ENCODE measurements at places on chromosomes 16 and 17.

GRCh38 chr17:56774650-56775049 lies 59.1 kb downstream of the C17orf67 start:
- no peak for DNase-seq

DNA sequence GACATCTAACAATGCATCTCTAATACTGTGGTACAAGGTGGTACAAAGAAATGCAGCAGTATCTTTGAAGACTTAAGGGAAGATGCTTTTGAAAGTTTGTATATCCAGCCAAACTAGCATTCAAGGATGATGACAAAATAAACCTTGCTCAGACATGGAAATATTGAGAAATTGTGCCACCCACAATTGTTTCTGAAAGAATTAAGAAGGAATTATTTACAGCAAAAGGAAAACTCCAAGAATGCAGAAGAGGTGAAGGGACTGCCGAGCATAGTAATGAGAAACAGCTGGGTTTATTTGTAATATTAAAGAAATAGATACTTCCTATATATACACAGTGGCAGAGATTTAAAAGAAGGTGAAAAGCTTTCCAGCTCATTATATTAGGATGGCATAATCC lies 29.5 kb downstream of the PMFBP1 start:
- DNase-seq: no peak

DNA sequence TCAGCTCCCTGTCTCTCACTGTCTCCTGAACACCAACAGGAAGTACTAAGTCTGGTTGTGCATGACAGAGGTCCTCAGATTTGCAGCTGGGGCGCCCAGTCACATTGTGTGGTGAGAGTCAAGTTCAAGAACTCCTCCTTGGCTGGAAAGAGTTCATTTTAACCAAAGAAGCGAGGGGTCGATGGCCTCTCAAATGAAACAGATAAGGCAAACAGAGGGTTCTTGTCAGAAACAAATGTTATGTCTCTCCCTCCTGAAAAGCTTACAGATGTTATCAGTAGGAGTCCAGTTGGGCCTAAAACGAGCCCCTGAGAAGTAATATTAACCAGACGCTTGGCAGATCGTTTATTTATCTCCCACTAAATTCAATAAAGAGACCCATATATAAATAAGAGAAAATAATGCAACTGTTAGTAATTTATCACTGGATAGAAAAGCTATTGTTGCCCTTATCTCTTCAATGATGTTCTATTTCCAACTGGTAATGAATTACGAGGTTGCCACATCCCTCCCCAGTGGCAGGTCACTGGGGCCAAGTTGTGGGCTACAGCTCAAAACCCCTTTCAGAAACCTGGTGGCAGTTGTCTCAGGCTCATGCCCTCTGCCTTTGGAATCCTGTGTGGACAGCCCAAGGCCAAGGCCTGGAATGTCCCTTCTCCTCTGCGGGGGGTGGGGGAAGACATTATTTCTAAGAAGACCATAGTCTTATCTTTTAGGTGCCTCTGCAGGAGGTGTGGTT lies 307.5 kb upstream of the DYNLRB2 start:
- peak; percentile 59 for DNase-seq

DNA sequence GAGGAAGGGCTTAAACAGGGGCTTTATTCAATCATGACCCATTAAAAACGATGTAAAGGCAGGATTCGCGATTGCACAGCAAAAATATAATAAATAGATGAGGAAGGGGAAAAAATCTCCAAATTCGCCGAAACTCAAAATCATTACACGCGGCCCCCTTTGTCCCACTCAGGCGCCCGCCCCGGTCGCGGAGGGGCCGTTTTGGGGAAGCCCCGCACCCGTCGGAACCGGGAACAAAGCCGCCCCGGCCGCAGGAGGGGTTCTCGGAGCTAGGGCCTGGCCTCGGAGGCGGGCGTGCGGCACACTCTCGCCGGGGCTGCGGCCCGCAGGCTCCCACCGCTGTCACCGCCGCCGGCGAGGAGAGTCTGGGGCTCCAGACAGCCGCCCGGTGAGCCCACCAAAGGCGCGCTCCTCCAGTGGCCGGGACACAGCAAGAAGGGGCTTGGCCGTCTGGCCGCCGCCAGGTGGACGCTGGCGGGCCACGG lies 521 bp downstream of the C16orf87 start:
- peak; percentile 16 for DNase-seq

DNA sequence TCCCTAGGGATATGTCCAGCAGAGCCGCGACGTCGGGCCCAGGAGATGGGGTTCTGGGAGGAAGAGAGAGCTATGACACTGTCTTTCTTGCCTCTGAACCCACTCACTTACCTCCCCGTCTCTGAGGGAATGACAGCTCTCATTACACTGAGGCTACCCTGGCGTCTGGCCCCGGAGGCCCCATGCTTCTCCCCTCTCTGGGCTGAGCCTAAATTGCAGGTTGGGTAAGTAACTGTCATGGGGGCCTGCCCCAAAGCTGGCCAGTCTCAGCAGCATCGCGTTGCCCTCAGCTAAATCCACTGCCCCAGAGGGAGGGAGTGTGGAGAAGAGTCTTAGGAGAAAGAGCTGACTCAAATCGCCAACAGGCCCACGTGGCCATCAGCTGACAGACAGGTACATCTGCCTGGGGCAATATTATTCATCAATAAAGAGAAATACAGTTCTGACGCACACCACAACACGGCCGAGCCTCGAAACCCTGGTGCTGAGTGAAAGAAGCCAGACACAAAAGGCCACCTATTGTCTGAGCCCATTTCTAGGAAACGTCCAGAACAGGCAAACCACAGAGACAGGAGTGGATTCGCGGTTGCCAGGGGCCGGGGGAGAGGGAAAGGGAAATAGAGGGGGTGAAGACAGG lies 156.4 kb downstream of the C16orf95 start:
- DNase-seq: no peak

- DNase-seq: no peak
Observed at GRCh38 chr17:16418685-16419068, 3.3 kb downstream of the TRPV2 start.

- DNase-seq: no peak
Observed at GRCh38 chr17:3256575-3256974, 41.6 kb downstream of the OR3A1 start.

DNA sequence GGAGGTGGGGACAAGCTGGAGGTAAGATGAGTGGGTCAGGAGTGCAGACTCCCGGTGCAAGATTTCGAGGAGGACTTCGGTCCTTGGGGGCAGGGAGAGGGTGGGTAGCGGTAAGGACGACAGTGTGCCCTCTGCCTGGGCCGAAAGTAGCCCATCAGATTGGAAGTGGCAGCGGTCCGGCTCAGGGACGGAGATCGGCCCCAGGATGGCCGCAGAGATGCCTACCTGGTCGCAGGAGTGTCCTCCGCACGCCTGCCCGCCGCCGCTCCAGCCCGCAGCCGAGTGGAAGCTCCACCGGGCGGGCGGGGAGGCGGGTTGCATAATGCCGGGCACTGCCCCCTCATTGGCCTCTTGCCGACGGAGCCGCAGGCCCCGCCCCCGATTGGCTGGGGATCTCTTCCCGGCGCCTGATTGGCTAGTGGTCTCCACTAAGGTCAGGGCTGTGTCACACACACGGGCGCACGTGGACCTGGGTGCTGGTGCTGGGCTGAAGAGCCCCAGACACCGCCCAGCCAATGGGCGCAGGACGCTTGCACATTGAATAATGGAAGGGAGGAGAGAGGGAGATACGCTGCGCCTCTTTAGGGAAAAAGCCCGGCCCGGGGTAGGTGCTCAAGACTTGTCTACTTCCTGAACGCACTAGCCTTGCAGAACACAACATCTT lies at the start of gene PER1:
TSS of gene PER1 (minus strand) at position 293 of the 664 bp plus-strand sequence. CDS start 1,698 bp downstream, outside the sequence.
- DNase-seq: peak; percentile 83

DNA sequence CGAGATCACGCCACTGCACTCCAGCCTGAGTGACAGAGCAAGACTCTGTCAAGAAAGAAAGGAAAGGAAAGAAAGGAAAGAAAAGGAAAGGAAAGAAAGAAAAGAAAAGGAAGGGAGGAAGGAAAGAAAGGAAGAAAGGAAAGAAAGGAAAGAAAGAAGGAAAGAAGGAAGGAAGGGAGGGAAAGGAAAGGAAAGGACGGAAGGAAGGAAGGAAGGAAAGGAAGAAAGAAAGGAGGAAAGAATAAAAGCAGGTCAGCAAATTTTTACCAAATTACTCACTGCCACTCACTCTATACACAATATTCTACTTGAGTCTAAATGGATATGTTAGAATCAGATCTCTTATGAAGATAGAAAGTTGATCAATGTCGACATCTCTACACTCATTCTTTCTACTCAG lies 49.8 kb downstream of the RND2 start:
- no peak for DNase-seq

- no peak for DNase-seq
Observed at GRCh38 chr16:84404936-84405639, 36.8 kb downstream of the ATP2C2 start.

DNA sequence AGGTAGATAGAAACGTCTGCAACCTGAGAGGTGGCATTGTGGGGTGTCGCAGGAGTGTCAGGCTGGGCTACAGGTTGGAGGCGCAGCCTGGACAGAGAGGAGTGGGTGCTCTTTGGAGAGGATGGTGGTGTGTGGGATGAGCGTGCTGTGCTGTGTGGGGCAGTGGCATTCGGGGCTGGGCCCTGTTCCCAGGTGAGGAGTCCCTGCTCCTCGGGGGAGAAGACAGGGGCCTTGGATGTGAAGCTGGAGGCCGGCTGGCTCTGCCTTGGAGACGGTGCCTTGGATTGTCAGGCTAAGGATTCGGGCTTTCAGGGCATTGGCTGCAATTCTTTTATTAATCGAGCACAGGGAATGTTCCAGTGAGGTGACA lies 69.3 kb downstream of the BANP start:
- no peak for DNase-seq

GRCh38 chr17:7363311-7363710 lies 8.4 kb downstream of the TMEM95 start:
- no peak for DNase-seq

GRCh38 chr17:6701719-6702118 lies 11.4 kb downstream of the SLC13A5 start:
- DNase-seq: no peak

- DNase-seq: no peak
Observed at GRCh38 chr17:59683283-59683682, 23.9 kb downstream of the PTRH2 start.

DNA sequence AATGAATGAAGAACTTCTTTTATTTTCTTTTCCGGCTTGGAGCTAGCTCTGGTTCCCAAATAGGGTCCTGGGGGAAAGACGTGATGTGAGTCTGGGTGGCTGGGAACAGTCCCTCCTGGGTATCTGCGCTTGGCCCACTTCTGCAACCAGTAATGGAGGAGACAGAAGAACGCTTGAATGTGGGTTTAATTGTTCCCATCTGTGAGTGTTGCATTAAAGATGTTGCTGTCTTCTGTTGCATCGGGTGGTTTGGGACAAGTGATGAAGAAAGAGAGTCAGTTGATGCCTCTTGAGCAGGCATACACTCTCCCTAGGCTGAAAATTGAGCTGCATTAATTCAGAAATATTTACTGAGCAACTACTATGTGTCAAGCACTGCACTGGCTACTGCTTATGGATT lies 511.1 kb downstream of the CDH13 start:
- DNase-seq: no peak

GRCh38 chr16:57260294-57260929 lies 15.4 kb downstream of the ARL2BP start:
- no peak for DNase-seq

- DNase-seq: no peak
Observed at GRCh38 chr16:27108051-27108770, 41.5 kb downstream of the C16orf82 start.

DNA sequence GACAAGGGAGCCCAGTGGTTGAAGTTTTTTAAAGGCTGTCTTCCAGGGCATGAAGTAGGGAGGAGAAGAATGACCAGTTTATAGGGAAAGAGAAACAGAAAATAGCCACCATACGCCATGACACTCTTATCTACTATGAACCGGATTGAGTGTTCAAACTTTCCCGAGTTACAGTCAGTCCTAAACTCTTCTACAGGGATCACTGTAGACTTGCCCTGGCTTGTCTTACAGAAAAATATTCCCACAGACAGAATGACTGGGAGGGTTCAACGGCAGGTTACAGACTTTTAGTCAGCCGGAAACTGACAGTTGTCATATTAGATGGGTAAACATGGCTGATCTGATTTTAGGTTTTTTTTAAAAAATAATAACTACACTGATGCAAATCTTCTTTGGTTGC lies 662.5 kb upstream of the SOX9 start:
- no peak for DNase-seq

GRCh38 chr16:86874141-86874540 lies 295.8 kb downstream of the FOXL1 start:
- DNase-seq: no peak

GRCh38 chr17:59607817-59608403 lies 11.8 kb upstream of the CLTC start:
- no peak for DNase-seq

DNA sequence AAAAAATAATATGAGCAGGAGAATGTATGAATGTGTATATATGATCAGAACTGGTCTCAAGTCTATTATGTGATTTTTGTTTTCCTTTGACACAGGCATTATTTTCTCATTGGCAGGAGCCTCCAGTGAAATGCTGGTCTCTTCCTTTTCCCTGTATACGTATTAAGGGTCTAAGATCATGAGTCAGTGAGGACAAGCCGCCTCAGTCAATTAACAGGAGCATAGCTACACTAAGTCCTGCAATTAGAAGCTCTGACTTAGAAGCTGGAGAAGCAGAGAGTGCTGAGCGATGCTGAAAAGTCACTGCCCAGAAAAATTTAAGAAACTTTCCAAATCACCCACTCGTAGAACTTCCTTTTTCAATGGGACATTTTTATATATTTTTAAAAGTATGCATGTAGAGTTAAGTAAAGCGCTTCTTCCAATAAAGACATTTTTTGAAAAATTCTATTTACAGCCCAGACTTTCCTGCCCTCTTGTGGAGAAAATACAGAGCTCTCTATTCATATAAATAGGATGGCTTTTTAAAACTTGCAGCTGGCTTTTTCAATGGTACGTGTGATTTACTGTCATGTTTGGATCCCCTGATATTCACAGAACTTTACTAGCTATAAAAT lies 70.2 kb upstream of the PSMD7 start:
- no peak for DNase-seq

DNA sequence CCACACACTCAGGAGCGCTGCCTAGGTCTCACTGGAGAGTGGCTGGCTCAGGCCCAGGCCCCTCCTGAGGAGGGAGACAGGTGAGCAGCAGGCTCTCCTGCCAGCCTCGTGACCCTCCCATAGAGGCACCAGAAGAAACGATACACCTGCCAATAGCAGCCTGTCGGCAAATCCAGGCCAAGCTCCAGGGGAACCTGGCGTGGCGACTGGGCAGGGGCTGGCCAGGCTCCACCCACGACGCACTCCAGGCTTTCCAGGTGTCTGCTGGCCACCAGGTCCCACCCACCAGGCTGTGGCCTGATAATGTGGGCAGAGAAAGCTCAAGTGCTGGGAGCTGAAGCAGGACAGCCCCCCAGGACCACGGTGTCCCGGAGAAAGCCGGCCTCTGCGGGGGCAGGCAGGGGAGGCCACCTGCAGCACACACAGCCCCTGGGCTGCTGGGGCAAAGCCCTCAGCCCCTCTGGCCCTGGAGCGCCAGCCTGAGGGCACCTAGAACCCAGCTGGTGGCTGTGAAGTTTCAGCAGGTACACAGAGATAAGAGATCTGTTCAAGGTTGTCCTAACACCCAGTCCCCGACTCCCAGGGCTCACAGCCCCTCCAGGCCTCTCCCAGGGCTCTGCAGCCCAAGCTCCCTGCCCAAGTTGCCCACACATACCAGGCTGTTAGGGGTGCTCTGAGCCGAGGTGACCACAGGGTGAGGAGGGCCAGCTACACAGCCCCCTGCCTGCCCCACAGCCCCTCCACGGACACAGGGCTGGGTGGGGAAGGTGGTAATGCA lies 2.4 kb downstream of the PGAP6 start:
- DNase-seq: no peak

GRCh38 chr17:8365143-8365542 lies 11.4 kb downstream of the KRABD2 start:
- no peak for DNase-seq

GRCh38 chr16:3599121-3599520 lies 12.3 kb downstream of the SLX4 start:
- no peak for DNase-seq

GRCh38 chr16:56871172-56871593 lies 6.2 kb downstream of the SLC12A3 start:
- DNase-seq: no peak

All from right renal pelvis (tissue), 4 donors.